ENCODE measurements at places on chromosomes 6 and 20.

DNA sequence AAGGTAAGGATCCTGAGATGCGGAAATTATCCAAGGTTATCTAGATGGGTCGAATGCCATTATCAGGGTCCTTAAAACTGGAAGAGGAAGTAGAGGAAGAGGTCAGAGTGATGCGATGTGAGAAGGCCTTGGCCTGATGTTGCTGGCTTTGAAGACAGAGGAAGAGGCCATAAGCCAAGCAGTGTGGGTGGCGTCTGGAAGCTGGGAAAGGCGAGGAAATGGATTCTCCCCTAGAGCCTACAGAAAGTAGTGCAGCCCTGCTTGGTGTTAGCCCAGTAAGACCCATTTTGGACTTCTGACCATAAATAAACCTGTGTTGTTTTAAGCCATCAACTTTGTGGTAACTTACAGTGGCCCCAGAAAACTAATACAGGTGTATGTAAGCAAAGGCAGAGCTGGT lies 2.0 kb downstream of the SRXN1 start:
- DNase-seq, result no peak

GRCh38 chr6:168215121-168215808 lies 104.3 kb downstream of the DACT2 start:
- DNase-seq, result no peak

GRCh38 chr6:111552958-111553357 lies 52.7 kb downstream of the TRAF3IP2 start:
- no peak for DNase-seq

- no peak for DNase-seq
Observed at GRCh38 chr6:167396068-167396658, 71.3 kb downstream of the TTLL2 start.

DNA sequence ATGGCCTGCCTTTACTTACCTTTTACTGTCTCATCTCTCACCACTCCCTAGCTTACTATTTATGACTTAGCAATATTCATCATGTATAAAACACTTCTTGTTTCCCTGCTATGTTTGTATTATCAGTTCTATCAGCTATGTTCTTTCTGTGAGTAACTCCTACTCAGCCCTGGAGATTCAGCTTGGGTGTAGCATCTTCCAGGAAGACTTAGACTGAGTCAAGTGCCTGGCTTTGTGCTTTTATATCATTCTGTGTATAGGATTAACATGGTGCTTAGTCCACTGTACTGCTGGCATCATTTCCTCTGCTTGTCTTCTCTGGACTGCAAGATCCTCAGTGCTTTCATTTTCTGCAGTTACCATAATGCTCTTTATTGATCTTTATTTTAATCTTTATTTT lies 257.8 kb downstream of the BTBD3 start:
- no peak for DNase-seq

- DNase-seq, result no peak
Observed at GRCh38 chr6:89433252-89434149, 549 bp downstream of the ANKRD6 start.

Measured in T follicular helper cell (primary cell).